NCI-H2171 treated with DMSO at 0.1 percent for 48 hours (cell line): ENCODE measurements at places on chromosomes 16 and 17.
A peak's percentile ranks its signal among the peaks of the same experiment; 100 is the strongest.

GRCh38 chr17:80082403-80083135 lies 18.8 kb upstream of the GAA start:
- peak; percentile 72 for DNase-seq

GRCh38 chr17:35930211-35931065 lies at the start of gene RDM1:
TSS of gene RDM1 (minus strand) at chr17:35930773. CDS start at chr17:35930727, 46 bp downstream.
- DNase-seq, result peak; percentile 93

DNA sequence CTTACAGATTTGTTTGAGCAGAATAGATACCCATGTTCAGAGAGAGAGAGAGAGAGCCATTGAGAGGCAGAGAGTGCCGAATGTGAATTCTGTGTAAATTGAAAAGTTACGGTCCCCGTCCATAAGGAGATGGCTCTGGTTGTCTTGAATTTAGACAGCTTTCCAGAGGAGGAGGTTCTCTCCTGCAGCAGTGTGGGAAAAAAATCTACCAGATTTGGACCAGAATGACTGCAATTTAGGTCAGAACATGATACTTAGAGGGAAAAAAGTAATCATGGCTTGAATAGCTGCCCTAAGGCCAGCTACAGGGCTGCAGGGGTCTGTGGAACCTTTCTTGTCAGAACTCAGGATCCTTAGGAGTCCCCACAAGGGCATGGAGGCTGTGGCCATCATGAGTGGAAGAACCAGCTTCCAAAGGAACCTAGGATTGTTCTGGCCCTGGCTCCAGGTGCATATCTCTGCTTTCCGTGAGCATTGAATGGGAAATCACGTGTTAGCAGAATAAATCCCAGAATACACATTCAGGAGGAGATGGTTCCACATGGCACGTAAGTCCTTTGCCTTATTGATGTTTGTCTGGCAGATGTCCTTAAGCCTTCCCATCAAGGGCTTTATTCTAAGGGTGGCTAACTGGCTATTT lies 13.0 kb downstream of the PITPNC1 start:
- no peak for DNase-seq

- DNase-seq, result no peak
Observed at GRCh38 chr17:38602956-38603785, 2.6 kb downstream of the SRCIN1 start.

- no peak for DNase-seq
Observed at GRCh38 chr17:35052241-35052610, 11.3 kb downstream of the RFFL start.

GRCh38 chr16:84592718-84593117 lies 25.2 kb downstream of the COTL1 start:
- DNase-seq, result no peak

- DNase-seq, result peak; percentile 92
Observed at GRCh38 chr17:78140169-78141051, 5.8 kb upstream of the C17orf99 start.

- peak; percentile 96 for DNase-seq
Observed at GRCh38 chr16:15643048-15643945, at the start of gene MARF1. TSS of gene MARF1 (minus strand) at chr16:15643154. CDS start at chr16:15639233, 3,921 bp downstream.

DNA sequence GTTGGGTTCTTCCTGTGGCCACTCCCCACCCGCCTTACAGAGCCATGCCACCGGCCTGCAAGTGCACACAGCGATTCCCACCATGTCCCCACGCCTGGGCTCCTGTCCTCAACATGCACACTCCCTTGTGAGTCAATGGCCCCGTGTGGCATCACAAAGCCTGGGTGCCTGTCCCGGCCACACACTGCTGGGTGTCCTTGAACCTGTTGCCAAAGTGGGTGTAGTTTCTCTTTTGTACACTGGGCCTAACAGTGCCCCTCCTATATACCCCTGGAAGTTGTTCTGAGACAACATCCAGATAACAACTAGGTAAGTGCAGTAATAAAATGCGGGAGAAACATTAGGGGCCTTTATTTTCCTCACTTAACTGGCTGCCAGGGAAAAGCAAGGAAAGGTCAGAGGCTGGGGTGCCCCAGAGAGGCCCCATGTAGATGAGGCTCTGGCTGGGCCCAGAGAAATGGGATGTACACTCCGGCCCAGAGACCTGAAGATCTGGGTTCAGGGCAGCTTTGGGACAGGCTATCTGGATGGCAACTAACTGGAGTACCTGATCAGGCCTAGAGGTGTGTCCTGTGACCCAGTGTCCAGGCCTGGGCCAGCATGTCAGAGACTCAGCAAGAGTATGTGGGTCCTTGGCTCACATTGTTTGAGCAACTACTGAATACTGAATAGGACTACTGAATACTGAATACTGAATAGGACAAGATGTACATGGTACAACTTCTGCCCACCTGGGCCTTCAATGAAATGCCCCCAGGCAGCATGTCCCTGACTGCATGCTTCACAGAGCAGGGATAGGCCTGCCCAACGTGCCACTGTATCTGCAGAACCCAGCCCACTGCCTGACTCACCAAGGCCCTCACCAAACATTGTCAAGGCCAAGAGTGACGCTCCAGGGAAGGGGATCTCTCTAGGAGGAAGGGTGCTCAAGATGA lies 8.3 kb downstream of the ABCC3 start:
- DNase-seq, result no peak

GRCh38 chr16:19172098-19172780 lies 4.2 kb downstream of the SYT17 start:
- DNase-seq, result no peak

GRCh38 chr16:3147046-3147756 lies 12.4 kb downstream of the ZNF213 start:
- no peak for DNase-seq

DNA sequence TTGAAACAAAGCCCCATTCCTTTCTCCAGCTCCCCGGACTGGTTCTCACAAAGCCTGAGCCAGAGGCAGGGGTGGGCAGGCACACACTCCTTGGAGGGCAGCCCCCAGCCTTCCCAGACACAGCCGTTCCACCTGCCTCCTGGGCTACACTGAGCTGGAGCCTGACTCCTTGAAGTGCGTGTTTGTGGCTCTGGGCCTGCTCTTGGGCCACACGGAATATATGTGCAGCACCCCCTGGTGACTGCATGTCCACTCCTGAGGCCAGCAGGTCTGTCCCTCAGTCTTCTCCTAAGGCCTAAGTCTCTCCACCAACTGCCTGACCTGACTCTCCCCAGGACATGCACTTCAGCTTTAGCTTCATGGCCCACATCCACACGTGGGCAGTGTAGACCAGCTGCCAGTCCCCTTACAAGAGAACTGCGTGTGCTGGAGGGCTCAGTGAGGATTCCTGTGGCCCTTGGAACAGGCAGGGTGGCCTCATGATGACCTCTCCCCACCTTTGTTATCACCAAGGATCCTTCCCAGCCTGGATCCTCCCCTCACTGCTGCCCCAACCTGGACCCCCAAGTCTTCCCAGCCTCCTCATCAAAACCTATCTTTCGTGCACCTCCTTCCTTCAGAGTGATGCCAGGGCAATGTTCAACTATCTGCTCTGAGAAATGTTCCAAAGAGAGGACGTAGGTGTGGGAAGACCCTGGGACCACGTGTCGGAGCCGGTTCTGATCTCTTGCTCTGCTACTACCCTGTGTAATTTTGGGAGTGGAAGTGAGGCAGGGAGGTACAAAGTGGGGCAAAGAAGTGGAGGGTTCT lies 12.4 kb upstream of the SLC6A2 start:
- no peak for DNase-seq
